Central memory CD8-positive, alpha-beta T cell (primary cell): ENCODE measurements at places on chromosomes 3 and 15.

DNA sequence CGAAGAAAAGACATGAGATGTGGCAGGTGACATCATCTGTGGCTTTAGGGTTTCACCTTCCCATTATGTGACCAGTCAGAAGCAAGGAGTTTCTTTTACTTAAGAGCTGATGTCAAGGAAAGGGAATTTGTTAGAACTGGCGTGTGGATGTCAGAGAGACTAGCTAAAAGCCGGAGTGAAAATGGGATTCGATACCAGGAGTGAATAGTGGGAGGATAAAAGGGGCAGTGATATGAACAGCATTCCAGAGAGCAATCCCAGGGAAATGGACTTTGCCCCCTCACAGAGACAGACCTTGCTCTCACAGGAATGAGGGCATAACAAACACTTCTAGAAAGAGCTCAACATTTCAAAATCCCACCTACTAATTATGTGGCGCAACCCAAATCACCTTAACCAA is 5.9 kb upstream of the FMN1 start:
- peaks cover 7% of the 10 kb centered on the region for H3K27me3 ChIP-seq
- no peaks in the 10 kb centered on the region for H3K36me3 ChIP-seq
- peaks cover 16% of the 10 kb centered on the region for H3K4me1 ChIP-seq
- H3K4me3 ChIP-seq: no peak overlapping the region
- H3K27ac ChIP-seq: no peak overlapping the region

GRCh38 chr15:92663250-92663951 is 7.8 kb upstream of the FAM174B start:
- DNase-seq: no peak
- peaks cover 58% of the 10 kb centered on the region for H3K27me3 ChIP-seq
- no peaks in the 10 kb centered on the region for H3K4me1 ChIP-seq
- H3K4me3 ChIP-seq: no peak overlapping the region

- H3K27me3 ChIP-seq: no peaks in the 10 kb centered on the region
- peaks cover 33% of the 10 kb centered on the region for H3K36me3 ChIP-seq
- DNase-seq: no peak
- peaks cover 100% of the 10 kb centered on the region for H3K4me1 ChIP-seq
Measured at GRCh38 chr15:70088455-70088854, 9.3 kb downstream of the TLE3 start.

DNA sequence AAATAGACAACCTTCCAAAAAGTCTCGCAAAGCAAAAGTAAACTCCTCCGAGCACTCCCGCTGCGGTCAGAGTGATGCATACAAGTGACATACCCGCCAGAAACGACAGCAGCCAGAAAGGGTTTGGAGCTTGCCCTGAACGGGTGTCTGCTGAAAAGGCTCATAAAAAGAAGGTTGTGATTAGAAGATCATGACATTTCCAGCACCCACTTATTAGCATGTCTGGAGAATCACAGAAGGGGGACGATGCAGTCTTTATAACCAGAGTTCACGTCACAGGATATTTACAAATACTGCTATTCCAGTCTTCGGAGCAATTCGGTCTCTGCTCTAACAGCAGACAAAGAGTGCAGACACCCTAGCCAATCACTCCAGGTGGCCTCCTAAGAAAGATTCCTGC is 59.1 kb upstream of the FRMD4B start:
- no peak overlapping the region for H3K27ac ChIP-seq
- H3K4me3 ChIP-seq: no peak overlapping the region
- no peaks in the 10 kb centered on the region for H3K27me3 ChIP-seq
- H3K36me3 ChIP-seq: no peaks in the 10 kb centered on the region
- no peak for DNase-seq

DNA sequence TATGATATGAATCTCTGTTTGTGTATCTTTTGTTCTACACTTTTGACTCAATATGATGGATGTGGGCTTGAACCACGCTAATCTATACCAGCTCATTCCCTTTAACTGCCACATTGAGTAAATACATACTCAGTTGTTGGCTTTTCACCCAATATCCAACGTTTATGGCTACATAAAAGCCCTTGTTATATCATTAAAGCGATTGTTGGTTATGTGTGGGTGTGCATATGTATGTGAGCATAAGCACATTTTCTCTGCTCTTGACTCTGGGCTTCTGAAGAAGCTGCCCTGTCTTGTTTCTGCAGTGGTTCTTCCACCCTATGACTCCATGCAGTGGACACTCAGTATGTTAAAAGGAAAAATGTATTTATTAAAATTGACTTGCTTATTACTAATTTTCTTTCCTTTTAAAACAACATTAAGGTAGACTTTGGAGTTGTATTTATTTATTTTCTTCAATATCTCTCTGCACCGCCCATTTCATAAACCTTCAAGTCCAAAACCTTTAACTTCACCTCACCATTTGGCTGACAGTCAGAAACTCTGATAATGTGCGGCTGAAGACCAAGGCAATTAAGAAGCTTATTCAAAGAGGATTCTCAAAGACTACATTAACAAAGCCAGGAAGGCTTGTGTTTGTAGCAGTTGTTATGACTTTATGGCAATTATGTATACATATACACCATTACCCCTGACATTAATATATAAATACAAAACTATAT is 156.1 kb downstream of the THRB start:
- H3K27ac ChIP-seq: no peak overlapping the region
- no peaks in the 10 kb centered on the region for H3K4me1 ChIP-seq
- no peak for DNase-seq

DNA sequence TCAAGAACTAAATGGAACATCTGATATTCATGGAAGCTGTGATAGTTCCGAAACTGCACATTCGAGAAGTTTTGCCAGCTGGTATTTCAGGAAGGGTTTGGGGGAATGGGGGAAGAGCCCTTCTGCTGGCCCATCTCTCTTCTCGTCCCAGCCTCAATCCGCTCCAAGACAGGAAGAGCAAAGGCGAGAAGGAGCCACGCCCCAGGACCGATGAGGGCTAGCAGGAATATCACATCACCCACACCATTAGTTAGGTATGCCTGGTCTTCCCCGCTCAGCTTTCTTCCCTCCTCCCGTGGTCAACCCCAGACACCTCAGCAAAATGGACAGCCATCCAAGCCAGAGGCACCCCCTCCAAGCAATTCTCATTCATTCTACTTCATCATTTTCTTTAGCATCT is 14.9 kb upstream of the PCSK6 start:
- H3K36me3 ChIP-seq: no peaks in the 10 kb centered on the region
- no peak for DNase-seq
- peaks cover 5% of the 10 kb centered on the region for H3K4me1 ChIP-seq
- no peak overlapping the region for H3K27ac ChIP-seq
- no peak overlapping the region for H3K4me3 ChIP-seq

GRCh38 chr3:37986479-37987314 is 3.9 kb upstream of the VILL start:
- H3K36me3 ChIP-seq: peaks cover 2% of the 10 kb centered on the region
- H3K4me1 ChIP-seq: no peaks in the 10 kb centered on the region
- H3K27me3 ChIP-seq: peaks cover 18% of the 10 kb centered on the region
- no peak overlapping the region for H3K27ac ChIP-seq

DNA sequence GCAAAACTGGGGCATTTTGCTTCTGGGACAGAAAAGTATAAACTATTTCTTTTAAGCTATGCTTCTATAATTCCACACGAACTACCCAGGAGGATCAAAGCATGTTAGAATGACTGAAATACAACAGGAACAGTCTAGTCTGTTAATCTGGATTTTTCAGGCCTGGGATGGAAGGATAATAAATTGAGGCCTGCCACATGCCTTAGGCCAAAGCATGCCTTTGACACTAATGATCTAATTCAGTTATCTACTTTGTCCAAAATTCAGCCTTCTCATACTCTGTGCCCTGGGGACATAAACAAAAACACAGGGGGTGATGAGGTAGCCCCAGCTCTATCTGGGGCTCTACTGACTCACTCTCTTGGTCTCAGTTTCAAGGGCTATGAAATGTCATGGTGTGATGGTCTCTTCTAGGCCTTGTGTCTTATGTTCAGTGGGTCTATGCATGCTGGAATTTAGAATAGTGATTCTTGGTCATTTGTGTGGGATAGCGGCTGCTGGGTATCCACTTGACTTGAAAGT is 32.5 kb downstream of the GAP43 start:
- peaks cover 3% of the 10 kb centered on the region for H3K36me3 ChIP-seq
- no peak overlapping the region for H3K4me3 ChIP-seq
- no peak for DNase-seq
- peaks cover 25% of the 10 kb centered on the region for H3K4me1 ChIP-seq
- H3K27ac ChIP-seq: no peak overlapping the region

DNA sequence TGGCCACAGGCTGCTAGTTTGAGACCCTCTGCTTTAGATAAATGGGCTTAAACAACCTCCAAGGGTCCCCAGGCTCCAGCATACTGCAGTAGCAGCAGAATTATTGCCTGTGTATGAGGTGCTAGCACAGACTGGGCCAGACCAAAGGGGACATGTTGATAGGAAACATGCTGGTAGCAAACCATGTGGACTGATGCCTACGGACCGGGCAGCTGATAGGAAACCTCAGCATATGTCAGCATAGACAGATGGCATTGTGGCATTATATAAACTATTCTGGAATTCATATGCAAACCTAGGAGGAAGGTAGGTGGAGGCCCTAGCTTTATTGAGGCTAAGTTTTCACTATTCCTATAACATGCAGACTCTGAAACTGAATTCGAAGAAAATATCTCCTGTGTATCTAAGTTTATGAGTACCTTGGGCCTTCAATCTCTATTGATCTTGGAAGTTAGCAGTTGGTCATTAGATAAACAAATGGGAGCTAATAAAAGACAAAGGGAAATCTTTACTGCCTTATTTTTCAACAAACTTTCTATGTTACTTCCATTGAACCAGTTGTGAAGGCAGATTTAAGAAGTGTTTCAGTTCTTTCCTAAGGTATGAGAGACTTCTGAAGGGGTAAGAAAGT is 1.7 kb upstream of the HGD start:
- H3K4me1 ChIP-seq: no peaks in the 10 kb centered on the region
- H3K27ac ChIP-seq: no peak overlapping the region
- DNase-seq: no peak
- H3K27me3 ChIP-seq: peaks cover 10% of the 10 kb centered on the region

DNA sequence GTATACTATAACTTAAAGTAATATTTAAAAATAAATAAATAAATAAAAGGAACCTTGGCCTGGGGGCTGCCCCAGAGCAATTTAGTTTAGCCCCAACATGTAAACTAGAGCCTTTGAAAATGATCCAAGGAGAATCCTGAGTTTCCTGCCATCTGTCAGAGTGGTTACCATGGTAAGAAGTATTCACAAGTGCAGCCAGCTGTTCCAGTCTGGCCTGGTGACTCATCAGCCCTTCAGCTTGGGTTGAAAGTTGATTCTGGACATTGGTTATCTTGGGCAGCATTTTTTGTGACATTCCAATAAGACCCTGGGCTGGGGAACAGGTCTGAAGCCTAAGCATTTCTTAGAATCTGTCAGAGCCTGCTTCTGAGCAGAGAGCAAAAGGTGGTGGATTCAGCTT is 72.7 kb upstream of the LRTM1 start:
- no peak overlapping the region for H3K4me3 ChIP-seq
- no peaks in the 10 kb centered on the region for H3K27me3 ChIP-seq
- no peak for DNase-seq
- H3K27ac ChIP-seq: no peak overlapping the region

GRCh38 chr3:127734754-127735473 is 62.2 kb downstream of the ABTB1 start:
- H3K27me3 ChIP-seq: peaks cover 38% of the 10 kb centered on the region
- no peak for DNase-seq
- H3K4me1 ChIP-seq: no peaks in the 10 kb centered on the region
- H3K27ac ChIP-seq: no peak overlapping the region

DNA sequence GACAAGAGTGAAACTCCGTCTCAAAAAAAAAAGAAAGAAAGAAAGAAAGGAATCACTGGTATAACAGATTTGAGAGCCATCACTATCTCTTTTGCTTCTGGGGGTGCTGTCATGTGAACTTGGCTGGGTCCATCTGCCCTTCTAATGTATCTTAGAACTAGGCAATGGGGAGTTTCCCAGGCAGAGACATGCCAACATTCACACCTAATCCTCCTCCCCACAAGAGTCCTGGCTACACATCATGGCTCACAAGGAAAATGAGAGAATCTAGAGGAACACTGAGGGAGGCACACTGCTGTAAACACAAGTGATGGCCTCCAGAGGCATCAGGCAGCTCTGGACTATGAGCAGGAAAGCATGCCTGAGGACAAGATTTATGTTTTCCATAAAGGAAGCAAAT is 67.8 kb upstream of the PPP2R3A start:
- H3K4me1 ChIP-seq: no peaks in the 10 kb centered on the region
- no peaks in the 10 kb centered on the region for H3K36me3 ChIP-seq
- H3K27me3 ChIP-seq: peaks cover 12% of the 10 kb centered on the region
- no peak for DNase-seq
- H3K27ac ChIP-seq: no peak overlapping the region

DNA sequence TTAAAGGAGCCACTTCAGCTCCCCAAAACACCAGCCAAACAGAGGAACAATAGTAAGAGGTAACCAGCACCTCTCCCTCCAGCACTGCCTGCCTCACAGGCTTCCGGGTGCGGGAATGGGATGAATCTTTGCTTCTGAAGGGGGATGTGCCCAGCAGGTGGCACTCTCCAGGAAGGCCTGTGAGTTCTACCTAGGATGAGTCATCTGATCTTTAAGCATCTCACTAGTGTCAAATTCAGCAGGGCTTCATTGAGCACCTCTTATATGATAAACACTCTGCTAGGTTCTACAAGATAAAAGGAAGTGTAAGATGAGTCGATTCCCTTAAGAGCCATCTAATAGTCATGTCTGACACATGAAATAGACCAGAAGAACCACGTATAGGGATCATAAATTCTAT is 237.4 kb upstream of the UMPS start:
- no peaks in the 10 kb centered on the region for H3K36me3 ChIP-seq
- H3K4me1 ChIP-seq: peaks cover 10% of the 10 kb centered on the region
- no peak overlapping the region for H3K27ac ChIP-seq
- H3K27me3 ChIP-seq: peaks cover 50% of the 10 kb centered on the region
- DNase-seq: no peak
- H3K4me3 ChIP-seq: no peak overlapping the region

DNA sequence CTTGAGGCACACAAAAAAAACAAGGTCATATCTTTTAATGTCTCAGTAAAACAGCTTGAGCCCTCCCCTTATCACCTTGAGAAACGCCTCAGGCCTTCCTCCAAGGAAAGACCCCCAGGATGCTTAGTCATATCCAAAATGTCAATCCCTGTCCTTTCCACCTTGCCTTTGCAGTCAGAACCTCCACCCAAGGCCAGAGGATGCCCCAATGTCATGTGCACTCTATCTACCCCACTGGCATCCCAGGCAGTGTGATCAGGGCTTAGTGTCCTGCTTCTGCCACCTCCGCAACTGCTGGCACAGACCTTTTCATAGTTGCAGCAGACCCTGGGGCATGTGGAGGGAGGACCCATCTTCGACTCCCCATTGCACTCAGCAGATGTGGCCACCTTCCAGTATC is 268.0 kb upstream of the LRRFIP2 start:
- peaks cover 3% of the 10 kb centered on the region for H3K36me3 ChIP-seq
- H3K27me3 ChIP-seq: peaks cover 26% of the 10 kb centered on the region
- no peak overlapping the region for H3K4me3 ChIP-seq
- no peak overlapping the region for H3K27ac ChIP-seq
- no peaks in the 10 kb centered on the region for H3K4me1 ChIP-seq

GRCh38 chr3:124650798-124651197 is 79.5 kb upstream of the UMPS start:
- DNase-seq: no peak
- H3K4me3 ChIP-seq: no peak overlapping the region
- peaks cover 2% of the 10 kb centered on the region for H3K36me3 ChIP-seq

- H3K4me3 ChIP-seq: no peak overlapping the region
- H3K4me1 ChIP-seq: peaks cover 8% of the 10 kb centered on the region
- no peaks in the 10 kb centered on the region for H3K27me3 ChIP-seq
- DNase-seq: no peak
Measured at GRCh38 chr15:94272251-94272898, 41.0 kb downstream of the MCTP2 start.

- no peaks in the 10 kb centered on the region for H3K4me1 ChIP-seq
- no peak overlapping the region for H3K27ac ChIP-seq
- no peak for DNase-seq
- no peaks in the 10 kb centered on the region for H3K27me3 ChIP-seq
Measured at GRCh38 chr15:43473885-43474284, 19.1 kb downstream of the TP53BP1 start.
